ENCODE measurements at places on chromosomes 1 and 21. TPM values are rescaled to one million over a fixed set of nuclear protein-coding genes. Genes with fewer than 3 reads are reported as not detected.

The PALMD gene
- not detected for total RNA-seq

The GIPC2 gene
- not detected for total RNA-seq

The GFI1 gene
- total RNA-seq: 42.7 TPM

The UTS2 gene
- 7.7 TPM for total RNA-seq

The RGS7 gene
- total RNA-seq: not detected

The AVPR1B gene
- total RNA-seq: not detected

The ILDR2 gene
- total RNA-seq: 2.8 TPM

The DDR2 gene
- 1.8 TPM for total RNA-seq

The HAO2 gene
- not detected for total RNA-seq

The KCNE2 gene
- not detected for total RNA-seq

The AKR7A3 gene
- 1.1 TPM for total RNA-seq

DNA sequence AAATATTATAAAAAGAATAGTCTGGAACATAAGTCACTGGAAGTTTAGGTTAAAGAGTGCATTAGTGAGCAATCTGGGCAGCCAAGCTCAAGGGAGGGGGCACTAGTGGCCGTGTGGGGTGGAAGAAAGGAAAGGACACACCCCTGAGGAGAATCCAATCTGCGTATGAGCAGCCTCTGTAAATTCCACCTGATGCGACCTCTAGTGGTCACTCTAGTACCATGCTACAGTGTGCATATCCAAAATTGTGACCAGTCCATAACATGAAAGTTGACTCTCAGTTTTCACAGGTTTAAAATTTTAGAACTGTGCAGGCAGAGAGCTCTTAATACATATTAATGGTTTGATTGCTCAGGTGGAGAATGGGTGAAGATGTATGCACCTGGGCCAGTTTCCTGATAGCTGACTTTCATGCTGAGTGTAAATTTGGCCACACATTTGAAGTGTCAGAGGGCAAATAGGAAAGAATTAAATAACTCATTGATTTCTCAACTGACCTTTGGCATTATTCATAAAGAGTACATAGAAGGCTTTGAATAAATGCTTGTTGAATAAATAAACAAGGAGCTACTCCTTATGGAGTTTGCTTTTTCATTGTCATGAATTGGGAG, 105.9 kb upstream of the C21orf91 start:
- DNase-seq: peak; percentile 79

GRCh38 chr21:42151948-42152220, 67.1 kb upstream of the ABCG1 start:
- DNase-seq: no peak

DNA sequence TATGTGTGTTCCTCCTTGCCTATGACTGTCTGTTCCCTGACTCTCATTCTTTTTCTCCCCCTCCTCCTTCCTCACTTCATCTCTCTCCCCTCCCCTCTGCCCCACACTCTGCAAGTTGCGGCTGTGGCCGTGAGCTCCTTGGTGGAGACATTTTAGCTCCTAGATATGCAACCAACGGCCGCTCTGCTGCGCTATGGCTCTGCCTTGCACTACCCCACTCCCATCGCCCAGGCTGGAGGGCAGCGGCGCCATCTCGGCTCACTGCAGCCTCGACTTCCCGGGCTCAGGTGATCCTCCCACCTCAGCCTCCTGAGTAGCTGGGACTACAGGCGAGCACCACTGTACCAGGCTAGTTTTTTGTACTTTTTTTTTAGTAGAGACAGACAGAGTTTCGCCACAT, 5.5 kb downstream of the REG4 start:
- DNase-seq: no peak

GRCh38 chr1:11056504-11056903, 3.3 kb downstream of the SRM start:
- DNase-seq: no peak

- DNase-seq: no peak
These were observed 6.2 kb downstream of the INAVA start for GRCh38 chr1:200900877-200901276.

GRCh38 chr1:91714867-91715381, 171.0 kb downstream of the TGFBR3 start:
- no peak for DNase-seq

GRCh38 chr1:53590531-53591515, 131.6 kb downstream of the DMRTB1 start:
- no peak for DNase-seq

DNA sequence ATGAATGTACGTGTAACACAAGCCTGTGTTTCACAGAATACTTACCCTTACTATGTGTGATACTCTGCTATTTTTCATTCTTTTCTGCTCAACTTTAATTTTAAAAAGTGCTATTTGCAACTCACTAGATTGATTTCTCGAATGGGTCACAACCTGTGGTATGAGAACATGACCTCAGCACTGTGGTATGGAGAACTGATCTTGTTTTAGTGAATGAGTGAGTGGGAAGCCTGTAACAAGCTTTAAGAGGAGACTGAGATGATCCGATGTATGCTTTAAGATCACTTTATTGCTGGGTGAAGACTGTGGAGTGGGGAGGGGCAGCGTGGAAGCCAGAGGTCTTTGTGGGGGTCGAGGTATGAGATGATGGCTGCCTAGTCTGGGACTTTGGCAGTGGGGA, 21.6 kb downstream of the MECR start:
- DNase-seq: no peak

GRCh38 chr1:156477526-156478249, 22.9 kb downstream of the MEF2D start:
- DNase-seq: no peak

DNA sequence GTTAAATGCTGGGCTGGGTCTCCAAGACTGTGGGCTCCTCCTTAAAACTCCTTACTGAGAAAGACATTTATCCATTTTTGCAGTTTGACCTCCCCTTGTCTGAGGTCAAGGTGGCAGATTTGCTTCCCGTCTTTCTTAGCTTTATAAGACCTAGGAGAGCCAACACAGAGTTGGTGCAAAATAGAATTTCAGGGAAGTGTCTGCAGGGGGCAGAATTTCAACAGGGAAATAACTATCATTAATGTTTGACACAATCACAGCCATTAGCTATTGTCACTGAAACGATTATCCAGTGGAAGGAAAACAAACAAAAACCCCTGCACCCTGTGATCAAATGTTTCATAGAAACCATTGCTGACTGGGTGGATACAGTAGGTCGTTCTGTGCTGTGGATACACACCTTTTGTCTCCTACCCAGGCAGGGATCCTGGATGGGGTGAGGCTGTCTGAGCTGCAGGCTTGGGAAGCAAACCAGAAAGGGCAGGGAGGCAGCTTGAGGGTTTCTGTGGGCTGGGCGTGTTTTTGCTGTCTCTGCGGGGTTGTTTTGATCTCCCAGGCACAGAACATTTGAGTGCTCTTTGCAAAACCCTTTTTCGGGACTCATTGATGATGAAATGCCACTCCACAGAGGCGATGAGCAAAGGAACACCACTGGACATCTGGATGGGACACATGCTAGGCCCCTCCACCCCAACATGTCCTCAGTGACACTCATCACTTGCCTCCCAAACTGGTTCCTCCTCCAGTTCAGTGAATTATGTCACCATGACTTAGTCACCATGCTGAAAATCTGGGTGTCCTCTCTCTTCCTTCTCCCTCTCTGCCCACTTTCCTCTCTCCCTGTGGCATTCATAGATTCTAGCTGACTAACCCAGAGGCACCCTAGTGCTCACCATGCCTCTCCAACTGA, 94.2 kb upstream of the SERBP1 start:
- DNase-seq: no peak

DNA sequence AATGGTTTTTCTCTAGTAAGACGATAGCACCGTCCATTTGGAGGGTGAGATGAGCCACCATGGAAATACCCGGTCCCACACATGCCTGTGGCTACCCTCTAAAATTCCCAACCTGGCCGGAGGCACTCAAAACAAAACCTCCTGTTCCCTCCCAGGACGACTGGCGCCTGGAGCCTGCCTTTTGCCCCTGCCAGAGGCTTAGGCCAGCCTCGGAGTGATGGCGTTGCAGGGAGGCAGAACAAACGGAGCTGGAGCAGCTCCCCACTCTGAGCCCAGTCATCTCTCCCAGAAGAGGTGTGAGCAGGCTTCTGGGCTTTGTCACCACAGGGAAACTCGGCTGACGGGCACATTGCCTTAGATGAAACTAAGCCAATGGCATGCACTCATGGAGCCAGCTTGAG, 213.7 kb upstream of the HOOK1 start:
- no peak for DNase-seq

DNA sequence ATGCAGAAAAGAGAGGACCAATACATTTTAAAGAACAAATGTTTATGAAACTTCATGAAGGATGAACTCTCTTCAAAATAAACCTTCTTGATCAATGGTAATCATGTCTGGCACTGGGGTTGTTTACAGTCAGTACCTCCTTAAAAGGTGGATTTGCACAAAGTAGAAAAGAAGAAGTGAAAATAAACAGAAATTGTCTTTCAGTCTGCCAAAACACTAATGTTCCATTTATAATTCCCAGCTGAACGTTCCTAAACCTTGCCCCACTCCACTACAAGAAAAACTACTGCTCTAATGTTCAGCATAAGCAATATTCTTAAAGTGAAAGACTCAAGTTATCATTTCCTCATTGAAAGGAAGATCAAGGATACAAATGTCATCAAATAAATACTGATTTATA, 86.2 kb downstream of the EIF4G3 start:
- DNase-seq: no peak

GRCh38 chr1:15916916-15917315, 59.0 kb downstream of the ZBTB17 start:
- peak; percentile 29 for DNase-seq

- no peak for DNase-seq
These were observed 29.3 kb downstream of the NIBAN1 start for GRCh38 chr1:184945029-184945428.

- DNase-seq: no peak
These were observed 204.9 kb upstream of the CACYBP start for GRCh38 chr1:174794861-174795260.

- peak; percentile 67 for DNase-seq
These were observed 50.2 kb downstream of the LRRC8D start for GRCh38 chr1:89870998-89871397.

DNA sequence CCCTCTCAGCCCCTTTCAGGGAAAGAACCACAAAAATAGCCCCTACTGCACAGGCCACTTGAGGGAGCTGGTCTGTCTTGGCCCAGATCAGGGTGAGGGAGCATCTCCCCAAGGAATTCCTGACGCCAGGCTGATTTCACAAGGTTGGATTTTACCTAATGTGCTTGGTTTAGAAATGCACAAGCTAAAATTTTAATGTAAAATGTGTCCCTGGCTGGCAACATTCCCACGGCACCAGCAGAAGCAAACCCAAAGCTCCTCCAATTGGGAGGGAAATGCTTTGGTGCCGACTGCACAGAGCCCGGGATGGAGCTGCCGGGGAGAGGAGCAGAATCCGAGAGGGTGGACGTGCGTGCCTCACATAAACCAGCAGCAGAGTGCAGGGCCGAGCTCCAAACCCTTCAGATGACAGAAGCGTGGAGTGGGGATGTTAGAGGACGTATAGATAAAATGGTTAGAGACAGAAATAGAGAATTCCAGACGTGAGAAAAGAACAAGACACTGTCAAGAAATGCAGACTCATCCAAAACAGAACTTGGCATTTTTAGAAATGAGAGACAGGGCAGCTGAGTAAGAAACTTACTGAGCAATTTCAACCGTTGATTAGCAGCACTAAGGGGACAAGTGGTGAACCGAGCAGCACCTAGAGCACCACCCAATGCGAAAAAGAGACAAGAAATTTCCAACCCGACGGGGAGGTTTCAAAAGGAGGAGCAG, 41.6 kb upstream of the TMEM52 start:
- DNase-seq: no peak

- DNase-seq: no peak
These were observed 494 bp upstream of the PIP5K1A start for GRCh38 chr1:151197863-151198253.

GRCh38 chr1:182877331-182877730, 38.2 kb downstream of the DHX9 start:
- no peak for DNase-seq

GRCh38 chr1:16212251-16212961, at the start of gene ARHGEF19:
ARHGEF19 (minus strand) TSS chr1:16212652; CDS start chr1:16209054, 3,598 bp downstream.
- DNase-seq: no peak

All from natural killer cell (primary cell).